ENCODE measurements at places on chromosomes 6 and 20.

DNA sequence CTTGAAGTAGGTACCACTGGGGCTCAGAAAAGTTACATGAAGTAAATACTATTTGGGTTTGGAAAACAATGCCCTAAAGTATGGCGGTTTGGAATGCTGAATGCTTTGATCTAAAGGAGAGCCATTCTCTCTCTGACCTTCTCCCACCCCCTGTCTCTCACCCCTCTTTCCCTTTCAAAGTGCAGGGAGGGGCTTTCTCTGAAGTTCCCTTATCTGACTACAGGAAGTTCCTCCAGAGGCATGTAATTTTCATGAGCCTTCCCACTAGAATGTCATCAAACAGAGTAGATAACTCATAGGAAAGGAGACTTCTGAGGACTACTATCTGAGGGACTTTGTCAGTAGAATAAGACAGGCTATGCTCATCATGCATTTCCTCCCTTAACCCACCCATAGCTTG, 216.7 kb upstream of the PCSK2 start:
- DNase-seq, result no peak

GRCh38 chr6:67717281-67717680, 917.8 kb upstream of the ADGRB3 start:
- no peak for DNase-seq

DNA sequence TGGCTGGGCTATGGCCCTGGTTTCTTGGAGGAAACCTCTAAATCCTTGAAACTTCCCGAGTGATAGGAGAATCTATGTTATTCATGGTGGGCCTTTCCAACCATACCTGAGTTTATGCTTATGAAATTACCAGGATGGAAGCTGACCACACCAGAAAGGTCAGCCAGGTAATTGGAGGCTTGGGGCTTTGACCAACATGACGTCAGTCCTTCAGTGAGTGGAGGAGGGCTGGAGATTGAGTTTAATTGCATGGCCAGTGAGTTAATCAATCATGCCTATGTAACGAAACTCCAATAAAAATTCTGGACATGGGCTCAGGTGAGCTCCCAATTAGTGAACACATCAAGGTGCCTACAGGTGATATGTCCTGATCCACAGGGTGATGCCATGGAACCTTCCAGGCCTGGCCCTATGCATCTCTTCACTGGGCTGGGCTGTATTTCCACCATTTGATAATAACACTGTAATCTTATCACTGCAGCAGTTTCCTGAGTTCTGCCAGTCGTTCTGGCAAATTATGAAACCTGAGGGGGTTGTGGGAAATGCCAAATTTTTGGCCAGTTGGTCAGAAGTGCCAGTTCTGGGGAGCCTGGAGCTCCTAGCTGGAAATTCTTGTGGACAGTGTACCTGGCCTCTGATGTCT, 106.5 kb downstream of the CDH26 start:
- DNase-seq, result no peak

DNA sequence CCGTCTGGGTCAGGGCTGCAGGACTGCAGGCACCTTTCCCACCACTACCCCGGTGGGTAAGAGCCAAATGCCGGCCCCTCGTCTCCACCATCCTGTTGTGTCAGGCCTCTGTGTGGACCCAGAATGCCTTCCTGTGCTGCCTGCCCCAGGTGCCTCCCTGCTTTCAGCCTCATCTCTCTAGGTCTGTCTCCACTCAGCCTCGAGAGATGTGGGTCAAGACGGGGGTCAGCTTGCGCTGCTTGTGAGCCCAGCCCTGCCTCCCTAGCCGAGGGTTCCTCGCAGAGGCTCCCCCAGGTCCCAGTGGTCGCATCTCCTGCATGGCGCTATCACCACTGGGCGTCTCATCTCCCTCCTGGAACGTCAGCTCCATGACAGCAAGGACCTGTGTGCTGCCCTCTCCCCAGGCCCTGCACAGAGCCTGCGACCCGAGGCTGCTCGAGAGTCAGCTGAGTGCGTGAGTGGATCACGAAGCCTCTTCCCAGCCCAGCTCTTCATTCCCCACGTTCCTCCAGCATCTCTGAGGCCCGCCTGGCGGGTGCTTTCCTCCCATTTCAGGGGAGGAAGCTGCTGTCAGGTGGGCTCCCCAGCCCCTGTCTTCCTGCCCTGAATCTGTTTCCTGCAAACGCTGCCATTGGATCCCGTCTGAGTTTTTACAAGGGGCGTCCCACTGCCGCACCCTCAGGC, 38.7 kb upstream of the ZBP1 start:
- DNase-seq, result no peak

DNA sequence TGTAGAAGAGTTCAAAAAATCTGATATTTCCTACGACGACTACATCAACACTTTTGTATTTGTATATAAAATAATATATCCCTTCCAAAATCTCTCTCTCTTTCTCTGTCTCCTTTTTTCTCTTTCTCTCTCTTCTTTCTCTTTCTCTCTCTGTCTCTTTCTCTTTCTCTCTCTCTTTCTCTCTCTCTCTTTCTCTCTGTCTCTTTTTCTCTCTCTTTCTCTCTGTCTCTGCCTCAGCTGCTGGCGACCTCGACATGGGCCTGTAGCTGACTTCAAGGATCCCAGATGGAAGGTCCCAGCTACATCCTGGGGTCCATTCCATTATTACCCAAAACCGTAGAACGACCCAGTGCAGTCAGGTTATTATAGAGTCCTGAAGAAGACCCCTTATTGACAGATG, 90.0 kb downstream of the CD24 start:
- DNase-seq, result no peak

DNA sequence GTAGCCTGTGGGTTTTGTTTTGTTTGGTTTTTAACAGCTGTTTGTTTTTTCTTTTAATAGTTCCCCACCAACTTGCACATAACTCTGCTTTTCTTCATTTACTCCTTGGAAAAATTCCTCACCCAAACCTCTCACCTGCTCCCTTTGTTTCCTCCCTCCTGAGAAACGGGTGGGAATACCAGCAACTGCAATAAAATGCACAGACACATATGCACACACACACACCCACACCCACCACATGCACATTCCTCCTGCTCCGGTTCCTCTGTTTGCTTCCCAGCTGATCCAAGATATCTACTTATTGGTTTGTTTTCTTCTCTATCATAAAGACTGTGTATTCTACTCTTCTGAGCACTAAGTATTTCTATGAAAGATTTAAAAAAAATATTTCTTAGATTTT, 161.1 kb upstream of the EPHA7 start:
- DNase-seq, result no peak

GRCh38 chr20:24049081-24049480, 60.5 kb upstream of the GGTLC1 start:
- no peak for DNase-seq

DNA sequence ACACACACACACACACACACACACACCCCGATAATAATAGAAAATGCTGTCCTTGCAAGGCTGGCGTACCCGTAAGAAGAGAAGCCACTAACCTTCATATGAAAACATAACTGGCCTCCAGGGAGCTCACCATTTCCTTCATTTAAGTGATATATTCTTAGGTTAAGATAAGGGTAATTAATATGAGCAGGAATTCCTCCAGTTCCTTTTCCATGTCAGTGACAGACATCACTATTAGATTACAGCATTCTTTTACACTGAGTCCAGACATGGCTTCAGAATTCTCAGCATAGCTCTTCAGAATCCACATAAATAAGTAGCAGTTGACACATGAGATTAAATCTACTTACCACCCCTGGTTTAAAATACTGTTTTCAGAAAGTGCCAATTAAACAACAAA, 121.9 kb downstream of the SIM1 start:
- no peak for DNase-seq

DNA sequence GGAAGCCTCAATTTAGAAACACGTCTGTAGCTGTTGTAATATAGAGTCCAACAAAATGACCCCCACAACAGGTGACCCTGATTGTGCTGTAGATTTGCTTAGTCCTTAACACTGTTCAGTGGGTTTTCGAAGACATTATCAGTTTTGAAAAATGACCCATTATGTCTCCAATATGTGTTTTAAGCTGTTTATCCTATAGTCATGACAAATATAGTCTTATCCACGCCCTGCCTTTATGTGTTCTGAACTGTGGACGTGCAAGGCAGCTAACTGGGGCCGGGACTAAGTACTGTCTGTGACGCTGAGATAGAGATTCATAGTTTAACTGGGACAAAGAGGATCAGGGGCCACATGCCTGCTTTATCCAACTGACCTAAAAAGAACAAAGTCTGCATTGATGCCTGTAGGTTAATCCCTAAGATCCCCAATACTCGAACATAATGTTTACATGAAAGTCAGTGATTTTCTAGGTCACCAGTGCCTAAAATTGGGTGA, 192.4 kb downstream of the CD83 start:
- no peak for DNase-seq

DNA sequence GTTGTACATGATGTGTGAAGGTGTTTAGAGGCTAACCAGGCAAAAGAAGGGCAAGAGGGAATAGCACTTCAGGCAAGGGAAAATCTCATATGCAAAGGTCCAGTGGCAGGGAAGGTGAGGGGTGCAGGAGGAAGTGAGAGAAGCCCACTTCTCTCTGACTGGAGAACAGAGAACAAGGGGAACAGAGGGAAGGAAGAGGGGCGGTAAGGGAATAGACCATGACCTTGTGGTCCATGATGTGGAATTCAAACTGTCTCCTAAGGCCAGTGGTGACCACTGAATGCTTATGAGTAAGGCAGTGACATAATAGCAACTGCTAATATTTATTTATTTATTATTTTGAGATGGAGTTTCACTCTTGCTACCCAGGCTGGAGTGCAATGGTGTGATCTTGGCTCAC, 20.6 kb upstream of the SLC9A8 start:
- DNase-seq, result no peak

GRCh38 chr6:11918739-11919605, 93.1 kb upstream of the HIVEP1 start:
- no peak for DNase-seq

DNA sequence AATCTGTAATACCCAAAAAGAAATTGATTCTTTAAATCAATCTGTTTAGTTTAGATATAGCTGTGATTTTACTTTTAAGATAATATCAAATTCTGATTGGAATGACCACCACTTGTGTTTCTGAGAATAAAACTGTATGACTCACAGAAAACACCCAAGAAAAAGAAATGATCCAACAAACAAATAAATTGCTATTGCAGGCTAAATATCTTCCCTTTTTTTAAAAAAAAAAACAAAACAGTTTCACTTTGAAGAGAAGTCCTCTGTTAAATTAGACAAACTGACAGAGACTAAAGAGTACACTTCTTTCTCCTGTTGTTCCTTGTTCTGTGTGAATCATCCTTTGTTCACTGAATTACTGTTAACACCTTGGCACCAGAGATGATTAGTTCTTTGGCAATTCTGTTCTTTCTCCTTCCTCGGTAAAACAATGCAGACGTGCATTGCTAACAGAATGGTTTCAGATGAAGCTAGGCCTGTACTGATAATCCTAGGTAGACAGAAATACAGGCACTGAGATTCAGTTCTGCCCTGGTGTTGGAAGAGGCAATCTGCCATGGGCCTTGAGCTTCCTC, 895.2 kb upstream of the CITED2 start:
- DNase-seq, result no peak

DNA sequence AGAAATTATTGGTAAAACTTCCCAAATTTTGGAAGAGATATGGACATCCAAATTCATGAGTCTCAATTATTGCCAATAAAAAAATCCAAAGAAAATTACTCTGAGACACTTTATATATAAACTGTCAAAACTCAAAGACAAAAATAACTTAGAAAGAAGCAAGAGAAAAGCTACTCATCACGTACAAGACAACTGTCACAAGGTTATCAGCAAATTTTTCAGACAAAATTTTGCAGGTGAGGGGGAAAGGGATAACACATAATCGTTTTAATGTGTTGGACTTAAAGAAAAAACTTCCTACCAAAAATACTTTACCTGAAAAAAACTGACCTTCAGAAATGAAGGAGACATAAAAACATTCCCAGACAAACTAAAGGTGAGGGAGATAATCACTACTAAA, 272.5 kb downstream of the THBS2 start:
- DNase-seq, result no peak

- no peak for DNase-seq
Measured at GRCh38 chr20:48463096-48463720, 364.6 kb downstream of the PREX1 start.
